Lung microvascular endothelial cell (primary cell): ENCODE measurements at places on chromosomes 2 and 18.
A peak's percentile ranks its signal among the peaks of the same experiment; 100 is the strongest.

DNA sequence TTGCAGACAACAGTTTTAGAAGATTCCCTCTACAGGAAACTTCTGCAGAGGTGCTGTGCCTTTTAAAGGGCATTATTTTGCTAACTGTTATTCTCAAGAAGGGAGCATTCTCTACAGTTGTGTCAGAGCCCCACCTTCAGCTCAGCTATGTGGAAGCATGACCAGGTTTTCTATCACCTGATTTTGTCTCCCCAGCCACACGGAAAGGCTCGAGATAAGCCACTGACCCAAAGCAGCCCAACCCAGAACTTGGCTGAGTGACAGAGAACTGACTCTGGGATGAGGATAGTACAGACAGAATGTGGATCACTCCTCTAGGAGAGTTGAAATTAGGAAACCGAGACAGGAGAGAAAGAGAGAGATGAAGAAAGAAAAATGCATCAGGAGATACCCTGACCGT lies 10.7 kb downstream of the COL4A4 start:
- DNase-seq: no peak

- DNase-seq: peak; percentile 78
These were observed 35.5 kb upstream of the PTMA start for GRCh38 chr2:231672617-231673347.

GRCh38 chr2:175310813-175311504 lies 129.4 kb upstream of the ATP5MC3 start:
- DNase-seq: no peak

DNA sequence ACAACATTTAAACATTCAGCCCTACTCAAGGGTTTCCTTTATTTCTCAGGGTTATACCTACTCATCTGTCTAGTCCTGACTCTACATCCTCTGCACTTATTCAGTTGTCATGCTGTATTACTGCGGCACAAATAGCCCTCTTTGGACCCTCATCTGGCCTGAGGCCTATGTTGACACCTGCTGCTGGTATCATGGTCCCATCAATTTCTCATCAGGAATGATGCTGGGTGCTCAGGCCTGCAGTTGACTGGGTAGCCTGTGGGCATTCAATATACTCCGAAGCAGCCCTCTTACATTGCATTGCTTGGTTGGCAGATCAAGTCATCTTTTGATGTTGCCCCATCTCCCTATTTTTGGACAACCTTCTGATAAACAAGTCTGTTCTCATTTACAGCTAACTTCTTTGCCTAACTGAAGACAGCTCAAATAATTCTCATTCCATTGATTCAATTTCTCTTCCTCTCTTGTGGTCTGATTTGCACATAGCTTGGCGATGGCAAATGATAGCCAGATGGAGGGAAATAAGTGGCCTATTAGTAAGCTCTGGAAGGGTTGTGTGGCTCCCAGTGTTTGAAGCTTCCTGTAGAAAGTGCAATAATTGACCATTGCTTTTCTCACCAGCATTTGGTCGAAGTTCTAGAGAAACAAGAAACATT lies 19.1 kb upstream of the MC4R start:
- DNase-seq: no peak

GRCh38 chr2:8676191-8676920 lies 5.5 kb upstream of the ID2 start:
- peak; percentile 71 for DNase-seq

DNA sequence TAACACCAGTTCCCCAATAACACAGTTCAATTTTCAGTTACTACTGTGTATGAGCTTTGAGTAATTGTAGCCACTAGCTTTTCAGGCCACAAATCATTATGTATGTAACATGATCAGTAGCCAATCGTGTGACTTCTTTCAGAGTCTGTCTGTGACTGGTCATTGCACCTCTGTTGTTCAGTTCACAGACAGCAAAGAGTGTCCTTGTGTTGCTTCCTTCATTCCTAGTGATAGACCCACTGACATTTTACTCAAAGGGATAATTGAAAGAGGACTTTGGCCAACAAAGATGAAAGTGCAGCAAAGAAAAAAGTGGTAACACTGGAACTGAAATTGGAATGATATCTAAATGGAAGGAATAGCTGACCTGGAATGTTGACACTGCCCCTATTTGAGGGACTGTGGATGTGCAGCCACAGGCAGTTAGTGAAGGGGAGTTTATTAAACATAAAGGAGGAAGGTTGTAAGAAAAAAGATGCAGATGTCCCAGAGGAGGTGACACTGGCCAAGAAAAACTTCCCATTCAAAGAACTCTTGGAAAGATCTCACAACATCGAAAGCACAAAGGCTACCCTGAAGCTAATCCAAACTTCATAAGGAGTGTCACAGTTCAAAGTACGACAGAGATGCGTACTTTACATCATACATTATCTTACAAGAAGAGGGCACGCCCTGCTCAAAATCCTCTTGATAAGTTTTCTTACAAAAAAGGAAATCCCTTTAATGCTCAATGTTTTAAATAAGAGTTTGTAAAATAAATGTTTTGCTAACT lies 19.3 kb downstream of the TTC39C start:
- no peak for DNase-seq

DNA sequence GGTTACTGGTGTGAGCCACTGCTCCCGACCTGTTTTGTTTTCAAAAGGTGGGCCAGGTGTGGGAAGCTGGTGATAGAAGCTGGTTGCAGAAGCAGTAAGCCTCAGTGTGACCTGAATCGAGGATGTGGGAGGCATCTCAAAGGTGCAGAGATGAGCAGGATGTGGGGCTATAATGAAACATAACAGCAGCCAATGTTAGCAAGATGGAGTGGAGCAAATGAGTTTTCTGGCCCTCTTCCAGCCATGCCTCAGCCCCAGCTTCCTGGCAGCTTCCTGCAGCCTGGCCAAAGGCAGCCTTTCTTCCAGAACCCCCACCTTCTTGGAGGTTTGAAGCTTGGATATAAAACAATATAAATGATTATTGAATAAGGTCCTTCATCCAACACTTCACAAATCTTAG lies 184.8 kb downstream of the NCK2 start:
- DNase-seq: peak; percentile 33

DNA sequence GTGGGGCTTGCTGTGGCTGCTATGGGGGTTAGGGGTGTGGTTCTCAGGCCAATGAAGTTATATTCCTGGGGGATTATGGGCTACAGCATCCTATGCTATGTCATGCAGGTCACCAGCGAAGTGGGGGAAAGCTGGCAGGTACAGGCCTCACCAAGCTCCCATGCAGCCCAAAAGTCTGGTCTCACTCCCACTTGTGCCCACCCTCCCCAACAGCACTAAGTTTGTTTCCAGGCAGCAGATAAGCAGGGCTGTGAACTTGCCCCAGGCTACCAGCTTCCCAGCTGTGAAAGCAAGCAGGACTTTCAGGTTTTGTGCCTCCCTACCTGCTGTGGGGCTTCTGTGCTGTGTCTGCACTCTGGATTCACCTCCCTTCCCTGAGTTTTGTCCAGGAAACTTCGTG lies 469.7 kb downstream of the CPS1 start:
- DNase-seq: no peak

DNA sequence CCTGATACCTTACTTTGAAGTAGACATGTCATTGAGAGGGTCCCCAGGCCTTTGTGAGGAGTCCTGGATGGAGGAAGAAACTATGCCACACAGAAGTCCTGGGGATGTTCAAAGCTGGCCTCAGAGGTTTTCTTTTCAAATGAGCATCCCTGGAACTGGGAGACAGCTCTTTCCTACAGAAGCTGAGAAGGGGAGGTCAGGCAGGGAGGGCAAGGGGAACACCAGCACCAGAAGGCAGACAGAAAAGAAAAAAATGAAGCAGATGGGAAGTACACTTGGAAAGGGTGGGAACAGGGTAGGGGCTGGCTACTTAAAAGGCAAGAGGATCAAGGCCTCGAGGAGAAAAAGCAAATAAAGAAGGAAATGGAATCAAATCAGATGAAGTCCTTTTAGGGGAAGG lies 120.0 kb downstream of the FMNL2 start:
- DNase-seq: no peak

DNA sequence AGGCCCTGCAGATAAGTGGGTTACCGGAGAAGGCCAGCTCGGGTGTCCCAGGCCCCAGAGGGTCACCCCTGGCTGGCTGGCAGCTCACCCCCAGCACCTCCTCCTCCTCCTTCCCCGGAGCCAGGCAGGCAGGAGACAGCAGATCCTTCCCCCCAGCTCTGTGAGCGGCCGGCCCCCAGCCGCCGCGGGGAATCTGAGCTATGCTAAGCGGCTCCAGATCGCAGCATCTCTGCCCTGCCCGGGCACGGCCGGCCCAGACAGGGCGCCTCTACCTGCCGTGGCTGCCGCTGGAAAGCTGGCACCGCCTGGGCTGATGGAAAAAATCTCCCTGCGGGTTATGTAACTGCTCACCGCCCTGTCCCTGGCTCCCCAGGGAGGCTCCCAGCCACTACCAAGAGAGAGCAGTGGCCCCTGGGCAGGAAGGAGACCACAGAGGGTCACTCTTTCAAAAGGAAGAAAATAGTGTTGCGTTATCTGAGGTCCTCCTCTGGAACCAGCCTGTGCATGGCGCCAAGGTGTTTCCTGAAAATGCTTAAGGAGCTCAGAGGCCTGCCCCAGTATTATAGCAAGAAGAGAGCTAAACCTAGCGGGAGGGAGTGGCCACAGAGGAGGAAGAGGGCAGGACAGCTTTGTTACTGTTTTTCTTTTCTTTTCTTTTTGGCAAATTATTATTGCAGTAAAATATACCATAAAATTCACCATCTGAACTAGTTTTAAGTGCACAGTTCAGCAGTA lies 179.0 kb downstream of the SMAD7 start:
- peak; percentile 27 for DNase-seq

GRCh38 chr2:223457301-223457700 lies 144.9 kb downstream of the SCG2 start:
- DNase-seq: no peak

DNA sequence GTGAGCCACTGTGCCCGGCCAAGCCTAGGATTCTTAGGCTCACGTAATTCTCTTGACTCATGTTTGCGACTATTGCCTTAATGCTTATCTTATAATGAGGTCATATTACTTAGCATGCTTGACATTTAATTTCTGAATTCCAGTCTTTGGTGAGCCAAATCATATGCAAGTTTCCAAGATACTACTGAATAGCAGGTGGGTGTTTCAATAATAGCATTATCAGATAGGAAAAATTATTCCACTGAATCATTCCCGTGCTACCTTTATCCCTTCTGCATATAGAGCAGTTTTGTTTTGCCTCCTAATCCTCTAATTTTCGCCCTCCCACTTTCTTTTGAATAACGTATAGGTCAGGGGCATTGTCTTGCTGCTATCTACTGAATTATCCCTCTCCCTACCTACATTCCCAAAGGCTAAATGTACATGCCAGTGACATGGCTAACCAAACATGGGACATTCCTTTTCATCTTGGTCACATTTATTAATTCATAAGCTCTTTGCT lies 4.9 kb downstream of the DAW1 start:
- DNase-seq: no peak

- DNase-seq: no peak
These were observed 150.6 kb upstream of the MAPRE2 start for GRCh38 chr18:34890486-34891085.

DNA sequence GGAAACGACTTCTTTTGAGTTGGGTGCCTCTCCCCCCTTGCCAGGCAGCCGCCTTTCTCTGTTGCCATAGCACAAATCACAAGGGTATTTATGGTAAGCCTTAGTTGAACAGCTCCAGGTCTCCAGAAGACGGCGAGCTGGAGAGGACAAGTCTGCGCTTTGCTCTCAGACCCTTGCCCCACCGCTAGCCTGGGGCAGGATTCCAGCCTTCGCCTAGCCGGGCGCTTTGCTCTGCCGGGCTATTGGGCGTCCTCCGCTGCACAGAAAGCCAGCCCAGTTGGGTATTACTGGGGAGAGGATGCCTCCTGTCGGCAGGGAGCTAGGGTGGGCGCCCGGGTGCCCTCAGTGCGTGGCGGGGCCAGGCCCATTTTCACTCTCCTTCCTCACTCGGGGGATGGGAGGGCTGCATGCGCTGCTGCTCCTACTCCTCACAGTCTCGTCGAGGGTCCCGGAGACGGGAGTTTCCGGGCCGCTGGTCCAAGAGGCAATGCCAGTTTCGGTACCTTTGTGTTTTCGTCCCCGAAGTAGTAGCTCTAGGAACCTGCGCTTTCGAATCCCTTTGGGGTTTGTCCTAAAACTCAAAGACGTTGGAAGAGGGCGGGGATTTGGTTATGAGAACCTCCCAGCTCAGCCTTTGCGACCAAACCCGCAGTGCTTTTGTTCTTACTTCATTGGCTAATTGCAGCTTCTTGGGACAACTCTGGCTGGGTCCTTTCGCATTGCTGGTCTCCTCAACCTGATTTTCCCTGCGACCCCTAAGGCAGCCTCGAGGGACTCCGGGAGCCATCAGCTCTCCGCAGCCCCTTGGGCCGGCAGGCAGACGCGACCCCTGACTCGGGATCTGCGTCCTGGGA lies 3.6 kb upstream of the DLX2 start:
- DNase-seq: peak; percentile 55

DNA sequence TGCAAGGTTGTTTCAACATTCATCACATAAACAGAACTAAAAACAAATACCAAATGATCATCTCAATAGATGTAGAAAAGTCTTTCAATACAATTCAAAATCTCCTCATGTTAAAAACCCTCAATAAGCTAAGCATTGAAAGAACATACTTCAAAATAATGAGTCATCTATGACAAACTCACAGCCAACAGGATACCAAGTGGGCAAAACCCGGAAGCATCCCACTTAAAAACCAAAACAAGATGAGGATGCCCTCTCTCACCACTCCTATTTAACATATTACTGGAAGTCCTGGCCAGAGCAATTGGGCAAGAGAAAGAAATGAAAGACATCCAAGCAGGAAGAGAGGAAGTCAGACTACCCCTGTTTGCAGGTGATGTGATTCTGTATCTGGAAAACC lies 992.2 kb upstream of the PIK3C3 start:
- peak; percentile 34 for DNase-seq
